ENCODE measurements at places on chromosomes 2 and 18.

DNA sequence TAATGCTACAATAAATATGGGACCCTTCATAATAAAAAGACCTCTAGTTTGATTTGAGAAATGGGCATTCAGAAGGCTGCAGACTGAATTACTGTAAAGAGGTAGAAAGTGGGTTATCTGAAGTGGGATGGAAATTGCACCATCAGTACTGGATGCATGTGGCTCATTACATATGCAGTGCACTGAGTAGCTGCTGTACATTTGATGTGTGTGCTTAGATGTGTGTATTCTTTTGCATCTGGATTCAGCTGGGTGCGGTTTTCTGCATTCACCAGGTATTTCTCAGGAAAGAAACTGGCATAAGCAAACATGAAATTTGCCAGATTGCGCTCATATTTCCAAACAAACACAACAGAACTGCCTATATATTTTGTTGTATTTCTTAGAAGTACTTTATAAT is 38.2 kb downstream of the NDC80 start:
- no peak for DNase-seq

- no peak for DNase-seq
Measured at GRCh38 chr2:184890311-184890710, 292.0 kb downstream of the ZNF804A start.

DNA sequence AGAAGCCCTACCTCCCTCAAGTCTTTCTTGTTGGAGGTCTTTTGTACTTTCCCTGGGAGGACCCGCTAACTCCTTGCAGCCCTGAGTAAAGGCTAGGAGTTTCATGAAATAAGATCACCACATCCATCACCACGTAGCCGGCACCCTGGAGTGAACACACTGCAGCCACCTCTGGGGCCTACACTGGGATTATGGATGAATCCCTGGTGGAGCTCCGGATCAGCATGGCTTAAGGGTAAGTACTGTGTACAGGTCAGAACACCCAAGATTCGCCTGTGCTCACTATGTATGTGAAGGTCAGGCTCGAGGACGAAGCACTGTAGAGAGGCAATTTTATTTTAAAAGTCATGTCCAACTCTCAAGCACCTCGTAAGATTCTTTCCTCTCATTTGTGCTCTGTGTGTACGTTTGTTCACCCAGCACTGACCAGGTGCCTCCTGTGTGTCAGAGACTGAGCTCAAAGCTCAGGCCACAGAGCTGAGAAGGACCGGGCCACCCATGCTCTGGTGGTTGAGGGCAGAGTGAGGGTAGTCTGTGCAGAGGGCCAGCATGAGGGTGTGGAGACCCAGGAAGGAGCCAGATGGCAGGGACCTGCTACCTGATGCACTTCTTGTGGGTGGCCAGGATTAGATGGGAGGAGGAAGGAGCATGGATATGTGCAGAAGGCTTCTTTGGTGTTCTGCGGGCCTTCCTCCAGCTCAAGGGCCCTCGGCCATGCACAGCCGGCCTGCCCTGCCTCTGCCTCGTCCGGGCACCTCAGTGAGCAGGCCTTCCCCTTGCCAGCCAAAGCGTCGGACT is 66.7 kb upstream of the TFCP2L1 start:
- no peak for DNase-seq

DNA sequence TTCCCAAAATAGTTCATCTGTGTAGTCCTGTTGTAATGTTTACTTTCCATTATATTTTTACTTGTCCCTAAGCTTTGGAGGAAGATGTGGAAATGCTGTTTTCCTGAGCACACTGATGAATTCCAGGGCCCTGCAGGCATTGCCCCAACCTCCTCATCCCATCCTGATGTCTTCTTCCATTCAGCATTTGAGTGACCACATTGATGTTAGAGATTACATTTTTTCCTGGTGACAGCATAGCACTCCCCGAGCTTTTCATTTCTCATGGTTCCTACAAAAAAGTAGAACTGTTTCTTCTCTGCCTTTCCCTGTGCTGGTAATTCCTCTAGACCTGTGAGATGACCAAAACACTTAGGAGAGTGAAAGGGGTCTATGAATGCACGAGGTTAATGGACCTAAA is 4.8 kb downstream of the IL36A start:
- DNase-seq = no peak

- DNase-seq = no peak
Measured at GRCh38 chr2:240996161-240996833, 2.1 kb upstream of the SNED1 start.

DNA sequence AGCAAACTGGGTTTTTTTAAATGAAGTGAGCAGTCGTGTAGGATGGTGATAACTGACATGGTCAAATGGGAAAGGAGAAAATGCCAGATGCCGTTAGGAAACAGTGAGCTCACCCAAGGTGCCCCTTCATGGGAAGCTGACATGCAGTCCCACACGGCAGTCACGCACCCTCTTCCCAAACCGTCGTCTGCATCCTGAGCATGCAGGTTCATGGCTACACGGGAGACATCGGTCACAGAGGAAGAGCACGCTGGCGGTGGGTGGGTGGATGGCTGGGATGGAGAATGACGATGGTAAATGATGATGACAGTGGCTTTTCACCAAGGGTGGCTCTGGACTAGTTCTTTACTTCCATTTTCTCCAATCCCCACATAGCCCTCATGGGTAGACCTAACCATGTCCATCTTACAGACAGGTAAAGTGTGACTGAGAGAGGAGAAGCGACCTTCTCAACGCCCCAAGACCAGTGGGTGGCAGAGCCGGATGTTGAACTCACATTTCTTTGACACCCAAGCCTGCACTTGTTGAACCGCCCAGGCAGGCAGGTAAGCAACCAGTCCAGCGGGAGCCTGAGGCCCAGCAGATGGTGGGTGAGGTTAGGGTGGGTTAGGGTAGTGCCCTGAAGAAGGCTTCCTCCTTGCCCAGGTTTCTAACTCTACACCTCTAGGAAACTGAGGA is 44.5 kb downstream of the TNS1 start:
- DNase-seq = peak; percentile 30

GRCh38 chr2:25383806-25384205 is 42.1 kb upstream of the DNMT3A start:
- no peak for DNase-seq

GRCh38 chr2:86753606-86754005 is 33.5 kb downstream of the RMND5A start:
- DNase-seq = no peak

GRCh38 chr2:46828491-46829230 is 86.9 kb downstream of the MCFD2 start:
- DNase-seq = peak; percentile 26

DNA sequence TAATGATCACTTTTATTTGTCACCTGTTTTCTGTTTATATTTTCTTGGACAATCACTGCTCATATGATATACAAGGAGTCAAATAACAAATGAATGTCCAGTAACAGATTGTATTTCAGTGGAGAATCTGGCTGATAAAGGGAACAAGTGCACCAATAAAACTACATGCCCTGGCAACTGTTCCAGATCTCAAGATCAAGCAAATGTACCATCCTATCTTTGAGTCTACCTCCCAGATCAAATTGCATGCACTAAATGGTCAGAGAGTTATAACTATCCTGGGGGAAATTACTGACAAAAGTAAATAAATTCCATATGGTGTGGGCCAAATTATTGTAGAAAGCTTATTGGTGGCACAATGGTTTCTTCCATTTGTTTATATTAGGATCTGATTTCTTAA is 452.8 kb downstream of the MBD2 start:
- DNase-seq = no peak

- DNase-seq = no peak
Measured at GRCh38 chr18:7071600-7071999, 46.0 kb downstream of the LAMA1 start.

- peak; percentile 35 for DNase-seq
Measured at GRCh38 chr18:46418663-46419260, 238.3 kb downstream of the LOXHD1 start.

DNA sequence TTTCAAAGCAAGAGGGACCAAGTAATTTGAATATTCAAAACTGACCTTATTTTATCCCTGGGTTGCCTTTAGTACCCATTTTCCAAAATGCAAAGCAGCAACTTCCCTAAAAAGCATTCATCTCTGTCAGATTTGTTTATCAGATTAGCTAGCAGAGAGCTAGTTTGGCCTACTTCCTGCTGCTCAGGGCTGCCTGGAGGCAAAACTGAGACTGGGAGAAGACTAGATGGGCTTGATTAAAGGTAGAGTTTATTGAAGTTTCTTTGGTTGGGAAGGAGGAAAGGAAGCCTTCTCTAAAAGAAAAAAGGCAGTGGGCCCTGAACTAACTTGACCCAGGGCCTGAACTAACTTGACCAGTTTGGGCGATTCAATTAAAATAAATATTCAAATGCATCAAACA is 426.1 kb upstream of the FAM98A start:
- DNase-seq = no peak

DNA sequence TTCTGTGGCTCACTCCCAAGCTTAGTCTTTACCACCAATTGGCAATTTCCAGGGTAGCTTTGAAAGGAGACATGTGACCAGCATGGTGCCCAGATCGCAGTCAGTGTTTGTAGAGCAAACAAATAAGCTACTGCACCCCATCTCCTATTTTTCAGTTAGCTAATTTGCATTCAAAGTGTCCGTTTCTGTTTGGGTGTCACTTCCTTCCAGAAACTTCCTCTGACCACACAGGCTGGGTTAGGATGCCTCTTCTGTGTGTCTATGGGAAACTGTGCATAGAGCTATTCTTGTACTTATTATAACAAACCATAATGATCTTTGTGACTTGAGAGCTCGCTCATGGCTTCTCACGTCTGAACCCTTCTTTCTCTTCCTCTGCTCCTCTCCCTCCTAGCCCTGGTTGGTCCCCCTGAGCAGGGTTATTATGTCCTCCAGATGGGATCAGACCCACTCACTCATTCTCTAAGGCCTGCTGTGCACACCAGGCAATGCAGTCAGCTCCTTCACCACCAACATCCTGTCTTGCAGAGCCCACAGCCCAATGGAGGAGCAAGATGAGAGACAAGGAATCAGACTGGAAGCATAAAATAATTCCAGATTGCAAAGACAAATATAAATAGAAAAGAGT is 101.2 kb upstream of the ALK start:
- DNase-seq = no peak

DNA sequence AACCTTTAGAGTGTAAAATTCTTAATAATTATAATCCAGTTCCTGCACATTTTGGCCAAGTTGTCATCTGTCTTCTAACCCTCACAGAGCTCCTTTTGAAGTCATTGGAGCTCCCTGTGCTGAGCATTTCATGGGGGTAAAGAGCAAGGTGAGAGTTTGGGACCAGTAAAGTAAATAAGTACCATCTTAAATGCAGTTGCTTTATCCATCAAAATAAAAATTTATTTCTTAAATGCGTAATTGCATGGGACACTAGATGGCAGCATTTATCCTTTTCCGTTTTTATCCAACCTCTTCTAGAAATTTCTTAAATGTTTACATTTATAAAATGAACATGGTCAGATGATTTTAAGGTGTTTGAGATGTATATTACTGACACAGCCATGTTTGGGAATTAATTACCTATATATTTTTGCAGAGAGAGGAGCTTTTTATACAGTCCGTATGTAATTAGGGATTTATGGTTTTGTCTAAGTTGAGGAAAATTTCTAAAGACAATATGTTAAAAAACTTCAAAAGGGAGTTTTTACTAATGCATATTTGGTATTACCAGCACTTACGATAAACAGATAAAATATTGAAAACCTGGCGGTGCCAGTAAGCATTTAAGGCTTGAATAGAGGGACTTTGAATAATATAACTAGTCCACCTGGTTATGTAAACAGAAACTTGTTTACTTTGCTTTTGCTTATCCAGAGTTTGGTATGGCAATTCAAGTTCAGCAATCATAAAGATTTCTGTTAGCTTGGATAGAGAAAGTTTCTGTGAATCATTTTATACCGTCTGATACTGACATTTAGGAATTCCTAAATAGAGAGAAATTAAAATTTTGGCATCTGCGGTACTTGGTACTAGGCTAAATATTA is 54.5 kb downstream of the ACSL3 start:
- no peak for DNase-seq

Data from upper lobe of right lung (tissue), 1 donor.